ENCODE measurements at places on chromosomes 6 and 20.
A peak's percentile ranks its signal among the peaks of the same experiment; 100 is the strongest.

DNA sequence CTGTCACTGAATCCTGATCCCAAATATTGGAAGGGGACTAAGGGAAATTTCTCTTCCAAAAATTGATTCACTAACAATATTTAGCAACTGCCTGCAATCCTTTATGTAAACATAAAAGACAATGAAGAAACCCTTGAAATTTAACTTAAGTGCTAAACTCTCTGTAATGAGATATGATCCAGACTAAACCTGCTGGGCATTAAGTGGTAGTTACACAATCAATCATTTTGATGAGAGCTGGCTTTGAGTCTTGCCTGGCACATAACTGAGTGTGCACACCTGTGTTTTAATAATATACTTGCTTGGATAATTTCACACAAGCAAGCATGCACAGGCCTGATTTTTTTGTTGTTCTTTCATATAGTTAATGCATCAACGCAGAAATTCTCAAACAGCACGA, 9.8 kb upstream of the ZFP64 start:
- no peak for DNase-seq

- no peak for DNase-seq
These were observed 163.0 kb downstream of the TBX18 start for GRCh38 chr6:84601366-84601765.

GRCh38 chr6:170295510-170296422, 4.9 kb upstream of the DLL1 start:
- peak; percentile 33 for DNase-seq

- DNase-seq: no peak
These were observed 4.8 kb upstream of the NHSL1 start for GRCh38 chr6:138503881-138504680.

GRCh38 chr20:25209911-25210310, 14.4 kb downstream of the ENTPD6 start:
- DNase-seq: no peak

DNA sequence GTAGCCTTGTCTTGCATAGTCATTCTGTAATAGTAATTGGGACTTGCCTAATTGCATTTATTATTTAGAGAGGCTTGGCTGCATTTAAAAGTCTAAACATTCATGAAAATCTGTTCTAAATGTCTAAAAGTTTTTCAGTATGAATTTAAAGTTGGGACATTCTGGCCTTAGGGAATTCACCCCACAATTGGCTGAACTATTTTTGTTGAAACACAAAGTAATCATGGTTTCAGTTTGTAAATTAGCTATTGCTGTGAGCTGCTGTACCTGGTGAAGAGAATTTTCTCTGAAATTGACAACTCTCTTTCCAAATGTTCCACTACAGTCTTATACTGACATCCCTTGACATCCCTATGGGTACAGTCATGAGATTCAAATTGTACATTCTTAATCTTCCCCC, 253.0 kb downstream of the FARS2 start:
- DNase-seq: no peak

DNA sequence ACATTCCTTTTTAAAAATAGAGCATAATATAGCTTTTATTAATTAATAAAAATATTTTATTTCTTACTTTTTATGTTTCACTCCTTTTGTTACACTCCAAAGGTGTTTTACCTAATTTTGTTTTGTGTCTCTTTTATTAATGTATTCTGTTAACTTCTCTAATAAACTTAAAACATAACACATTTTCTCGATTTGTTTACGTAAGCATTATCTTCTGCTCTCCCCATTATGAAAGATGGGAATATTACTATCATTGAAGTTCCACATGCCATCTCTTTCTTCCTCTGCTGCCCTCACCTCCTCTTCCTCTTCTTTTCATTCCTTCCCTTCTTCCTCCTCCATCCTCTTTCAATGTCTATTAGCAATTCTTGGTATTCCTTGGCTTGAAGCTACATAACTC, 85.0 kb upstream of the HCRTR2 start:
- no peak for DNase-seq

- no peak for DNase-seq
These were observed 494.7 kb downstream of the CD83 start for GRCh38 chr6:14612016-14612980.

DNA sequence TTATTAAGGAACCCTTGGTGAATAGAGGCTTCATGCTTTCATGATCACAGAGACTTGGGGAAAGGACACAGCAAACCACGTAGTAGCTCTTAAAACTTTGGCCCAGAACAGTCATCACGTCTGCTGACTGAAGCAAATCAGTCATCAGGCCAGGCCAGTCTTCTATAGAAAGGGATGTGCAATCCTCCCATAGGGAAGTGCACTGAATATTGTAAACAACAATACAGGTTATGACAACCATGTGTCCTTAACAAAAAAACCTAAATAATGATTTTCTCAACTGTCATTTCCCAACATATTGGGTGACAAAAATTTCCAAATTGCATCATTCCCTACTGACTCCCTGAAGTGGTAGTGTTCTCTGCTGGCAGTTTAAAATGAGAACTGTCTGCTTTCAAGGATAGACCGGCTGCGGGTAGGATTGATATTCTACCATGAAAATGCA, 388.2 kb upstream of the CITED2 start:
- no peak for DNase-seq

- DNase-seq: no peak
These were observed 718.8 kb upstream of the FLRT3 start for GRCh38 chr20:15056246-15056645.

DNA sequence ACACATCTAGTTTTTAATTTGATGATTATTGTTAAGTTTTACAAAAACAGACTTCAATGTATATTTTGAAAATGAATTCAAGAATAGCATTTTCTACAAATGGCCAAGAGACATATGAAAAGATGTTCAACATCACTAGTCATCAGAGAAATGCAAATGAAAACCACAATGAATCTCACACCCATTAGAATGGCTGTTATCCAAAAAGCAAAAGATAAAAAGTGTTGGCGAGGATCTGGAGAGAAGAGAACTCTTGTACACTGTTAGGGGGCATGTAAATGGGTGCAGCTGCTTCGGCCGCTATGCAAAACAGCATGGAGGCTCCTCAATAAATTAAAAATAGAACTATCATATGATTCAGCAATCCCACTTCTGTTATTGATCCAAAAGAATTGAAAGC, 185.8 kb upstream of the CCN2 start:
- DNase-seq: no peak

GRCh38 chr6:141562186-141562811, 570.4 kb upstream of the GJE1 start:
- peak; percentile 30 for DNase-seq

- DNase-seq: no peak
These were observed 427.9 kb downstream of the CD83 start for GRCh38 chr6:14545496-14545895.

DNA sequence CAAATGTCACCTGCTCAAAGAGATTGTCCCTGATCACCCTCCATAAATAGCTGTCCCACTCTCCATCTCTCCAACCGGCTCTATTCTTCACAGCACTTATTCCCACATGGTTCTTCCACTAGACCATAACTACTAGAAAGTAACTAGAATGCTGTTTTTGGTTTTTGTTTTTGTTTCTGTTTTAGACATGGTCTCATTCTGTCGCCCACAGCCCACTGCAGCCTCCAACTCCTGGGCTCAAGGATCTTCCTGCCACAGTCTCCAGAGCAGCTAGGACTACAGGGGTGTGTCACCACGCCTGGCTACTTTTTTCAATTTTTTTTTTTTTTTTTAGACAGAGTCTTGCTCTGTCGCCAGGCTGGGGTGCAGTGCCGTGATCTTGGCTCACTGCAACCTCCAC, 12.2 kb downstream of the MMP24 start:
- no peak for DNase-seq

DNA sequence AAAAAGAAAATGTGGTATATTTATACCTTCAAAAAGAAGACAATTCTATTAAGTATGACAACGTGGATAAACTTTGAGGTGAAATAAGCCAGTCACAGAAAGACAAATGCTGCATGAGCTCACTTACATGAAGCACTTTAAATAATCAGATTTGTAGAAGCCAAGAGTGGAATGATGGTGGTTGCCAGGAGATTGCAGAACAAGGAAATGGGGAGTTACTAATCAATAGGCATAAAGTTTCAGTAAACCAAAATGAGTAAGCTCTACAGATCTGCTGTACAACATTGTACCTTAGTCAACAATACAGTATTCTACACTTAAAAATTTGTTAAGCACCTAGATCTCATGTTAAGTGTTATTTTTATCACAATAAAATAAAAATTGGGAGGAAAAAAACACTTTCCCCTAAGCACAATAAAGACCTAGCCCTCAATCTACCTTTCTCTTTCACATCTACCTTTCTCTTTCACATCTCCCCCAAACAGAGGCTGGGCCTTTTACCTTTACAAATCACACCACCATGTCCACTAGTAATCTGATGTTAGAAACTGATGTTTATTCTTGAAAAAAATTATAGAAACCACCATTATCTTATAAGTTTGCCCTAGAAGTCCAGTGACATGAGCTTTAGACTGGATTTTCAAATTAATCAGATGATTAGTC, 73.9 kb downstream of the PKIB start:
- DNase-seq: no peak

GRCh38 chr20:33433465-33434234, 9.9 kb downstream of the SNTA1 start:
- no peak for DNase-seq

GRCh38 chr6:10564975-10565673, 44.0 kb downstream of the GCNT2 start:
- DNase-seq: no peak

GRCh38 chr20:8571611-8572010, 439.5 kb downstream of the PLCB1 start:
- DNase-seq: no peak

DNA sequence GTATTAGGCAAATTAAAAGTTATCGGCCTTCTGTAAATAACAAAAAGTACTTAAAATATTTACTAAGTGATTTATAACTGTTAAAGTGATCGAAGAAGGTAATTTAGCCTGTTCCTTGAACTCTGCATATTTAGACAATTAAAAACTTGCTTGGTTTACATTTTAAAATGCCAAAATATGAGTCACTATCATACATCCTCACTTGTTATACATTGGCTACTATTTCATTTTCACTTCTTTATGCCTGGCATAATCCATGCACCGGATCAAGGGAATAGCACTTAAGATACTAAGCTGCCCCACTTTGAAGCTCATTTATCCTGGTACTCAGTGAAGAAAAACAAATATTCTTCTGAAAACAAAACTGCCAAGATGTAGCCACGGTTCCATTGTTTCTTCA, 344.6 kb downstream of the UBE3D start:
- DNase-seq: no peak

GRCh38 chr6:57469072-57469471, 151.6 kb downstream of the PRIM2 start:
- DNase-seq: no peak

Data from CD4-positive, alpha-beta T cell treated with Interleukin-2 at 100 ng/mL for 4 hours (primary cell).